COLO829 (cell line): ENCODE measurements at places on chromosomes 4 and X.

DNA sequence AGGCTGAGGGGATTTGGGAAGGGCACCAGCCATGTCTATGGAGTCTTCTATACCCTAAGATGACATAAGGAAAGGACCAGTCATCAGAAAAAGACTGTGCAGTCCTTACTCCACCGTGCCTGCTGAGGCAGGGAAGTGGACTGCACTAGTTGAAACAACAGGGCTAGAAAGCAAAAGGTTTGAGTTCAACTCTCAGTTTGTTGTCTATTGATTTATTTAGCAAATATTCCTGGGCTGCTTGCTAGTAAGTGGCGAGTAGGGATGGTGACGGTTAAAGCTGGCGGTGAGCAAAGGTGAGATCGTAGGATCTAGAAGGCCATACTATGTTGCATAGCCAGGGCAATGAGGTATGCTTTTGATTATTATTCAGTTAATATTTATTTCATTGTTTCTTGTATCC lies 110.1 kb downstream of the SMIM20 start:
- DNase-seq: no peak

- DNase-seq: no peak
Observed at GRCh38 chrX:2682565-2683177, 8.4 kb upstream of the CD99 start.

GRCh38 chrX:17779434-17779833 lies 42.1 kb downstream of the SCML1 start:
- DNase-seq: no peak

GRCh38 chr4:74408639-74409038 lies 36.3 kb upstream of the AREG start:
- no peak for DNase-seq

DNA sequence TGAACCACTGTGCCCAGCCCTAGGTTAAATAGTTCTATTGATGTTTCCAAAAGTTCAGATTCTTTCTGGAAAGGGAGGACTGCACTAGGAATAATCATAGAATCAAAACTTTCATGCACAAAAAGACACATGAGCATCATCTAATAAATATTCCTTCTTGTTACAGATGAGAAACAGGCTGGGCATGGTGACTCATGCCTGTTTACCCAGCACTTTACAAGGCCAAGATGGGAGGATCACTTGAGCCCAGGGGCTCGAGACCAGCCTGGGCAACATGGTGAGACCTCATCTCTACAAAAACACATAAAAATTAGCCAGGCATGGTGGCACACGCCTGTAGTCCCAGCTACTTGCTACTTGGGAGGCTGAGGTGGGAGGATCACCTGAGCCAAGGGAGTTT lies 27.7 kb downstream of the LARP7 start:
- DNase-seq: no peak

DNA sequence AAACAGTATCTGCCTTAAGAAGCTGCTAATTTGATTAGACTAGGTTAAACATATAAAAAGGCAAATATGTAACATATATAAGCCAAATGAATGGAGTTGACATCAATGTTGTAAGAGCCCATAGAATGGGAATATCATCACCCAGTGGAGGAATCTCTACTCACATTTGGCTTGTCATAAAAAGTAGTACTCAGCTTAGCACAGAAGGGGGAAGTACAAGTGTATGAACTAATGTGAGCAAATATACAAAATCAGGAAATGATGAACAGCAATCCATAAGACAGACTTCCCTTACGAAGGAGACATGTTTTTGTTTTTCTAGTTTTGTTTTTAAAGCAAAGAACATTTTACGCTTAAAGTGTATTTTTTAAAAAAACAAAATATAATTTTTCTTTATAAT lies 74.9 kb downstream of the MAB21L2 start:
- no peak for DNase-seq

DNA sequence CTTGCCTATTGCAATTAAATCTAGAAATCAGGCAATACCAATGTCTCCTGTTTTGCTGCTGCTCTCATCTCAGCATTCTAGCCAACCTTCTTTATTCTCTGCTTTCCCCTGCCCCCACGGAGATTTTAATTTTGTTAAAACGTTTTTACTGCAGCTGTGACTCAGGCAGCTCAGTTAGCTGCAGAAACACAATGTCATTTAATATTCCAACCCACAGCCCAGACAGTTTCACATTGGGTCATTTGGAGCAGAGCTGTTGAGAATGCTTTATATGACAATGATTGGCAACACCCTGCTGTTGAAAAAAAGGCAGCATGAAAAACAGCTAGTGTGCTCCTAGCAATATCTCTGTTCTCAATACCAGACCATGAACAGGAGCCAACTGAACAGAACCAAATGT lies 12.6 kb upstream of the SLC10A4 start:
- no peak for DNase-seq

DNA sequence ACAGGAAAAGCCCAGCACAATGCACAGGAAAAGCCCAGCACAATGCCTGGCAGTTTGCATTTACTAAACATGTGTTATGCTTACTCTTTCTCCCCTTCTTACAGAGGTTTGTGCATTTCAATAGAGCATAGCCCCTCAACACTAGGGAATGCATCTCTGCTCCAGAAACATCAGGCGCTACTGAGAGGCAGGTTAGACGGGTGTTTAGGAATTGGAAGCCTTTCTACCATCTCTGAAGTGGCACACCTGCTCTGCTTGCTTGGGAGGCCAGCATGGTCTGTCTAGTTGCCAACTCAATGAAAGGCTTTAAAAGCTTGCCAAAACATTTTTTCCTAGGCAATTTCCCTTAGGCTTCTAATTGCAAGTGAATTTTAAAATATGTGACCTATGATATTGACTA lies 55.7 kb downstream of the GRID2 start:
- DNase-seq: no peak

- no peak for DNase-seq
Observed at GRCh38 chr4:65791111-65791811, 121.0 kb upstream of the EPHA5 start.

DNA sequence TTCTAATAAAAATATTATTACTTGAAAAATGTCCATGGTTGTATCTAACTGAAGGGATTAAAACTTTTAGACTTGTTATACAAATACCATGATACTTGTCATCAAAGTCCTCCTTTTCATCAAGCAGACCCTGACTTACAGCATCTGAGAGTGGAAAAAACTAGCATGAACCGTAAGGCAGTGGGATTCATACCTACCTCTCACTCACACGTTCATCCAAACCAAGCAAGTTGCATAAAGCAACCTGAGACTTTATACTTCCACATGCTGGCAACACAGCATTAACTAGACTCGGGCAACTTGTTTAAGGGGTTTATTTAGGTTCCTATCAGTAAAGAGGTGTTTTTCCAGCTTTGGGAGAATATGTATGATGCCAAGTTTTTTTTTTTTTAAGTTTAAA lies 22.6 kb upstream of the TLR7 start:
- no peak for DNase-seq
